ENCODE measurements at places on chromosomes 2 and 18.
A peak's percentile ranks its signal among the peaks of the same experiment; 100 is the strongest.

- no peak for DNase-seq
Observed at GRCh38 chr2:107242811-107243210, 356.8 kb upstream of the ST6GAL2 start.

- no peak for DNase-seq
Observed at GRCh38 chr2:133658020-133658903, 90.0 kb upstream of the NCKAP5 start.

DNA sequence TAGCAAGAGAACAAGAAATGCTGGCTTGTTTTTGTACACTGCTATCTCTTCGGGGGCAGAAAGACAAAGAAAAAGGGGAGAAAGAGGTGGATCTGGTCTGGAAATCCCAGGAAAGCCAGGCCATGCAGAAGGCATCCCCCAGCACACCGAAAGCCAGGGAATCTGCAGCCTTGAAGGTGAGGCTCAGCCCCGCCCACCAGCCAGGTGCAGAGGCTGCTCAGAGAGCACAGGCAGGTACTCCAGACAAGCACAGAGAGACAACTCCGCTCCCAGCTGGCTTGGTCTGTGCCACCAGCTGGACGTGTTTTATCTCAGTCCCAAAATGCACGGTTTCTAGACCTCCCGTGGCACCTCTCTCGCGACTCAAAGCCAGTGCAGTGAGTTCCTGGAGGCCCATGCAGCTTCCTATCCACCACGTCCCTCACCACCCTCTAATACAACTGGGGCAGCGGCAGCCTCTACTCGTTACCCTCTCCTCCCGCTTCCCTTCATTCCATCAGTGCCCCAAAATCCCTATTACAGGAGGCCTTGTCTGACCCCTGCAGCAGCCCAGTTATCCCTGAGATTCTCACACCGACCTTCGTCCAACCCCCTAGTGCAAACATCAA lies 62.8 kb downstream of the HDAC4 start:
- no peak for DNase-seq

DNA sequence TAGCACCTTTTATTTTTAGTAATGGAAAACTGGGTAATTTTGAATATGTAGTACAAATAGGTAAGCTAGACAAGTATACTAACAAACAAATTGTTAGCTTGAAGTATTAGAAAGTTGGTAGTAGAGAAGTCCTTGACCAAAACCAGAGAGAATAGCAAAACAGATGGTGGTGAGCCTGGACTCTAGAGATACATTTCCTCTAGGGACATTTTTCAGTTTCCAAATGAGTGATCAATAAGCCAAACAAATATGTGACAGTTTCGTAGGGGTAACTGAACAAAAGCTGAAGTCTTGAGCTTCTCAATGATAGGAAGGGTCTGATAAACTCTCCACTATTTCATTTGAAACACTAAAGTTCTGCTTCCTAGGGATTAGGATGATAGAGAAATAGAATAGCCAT lies 692.0 kb upstream of the FAM98A start:
- no peak for DNase-seq

DNA sequence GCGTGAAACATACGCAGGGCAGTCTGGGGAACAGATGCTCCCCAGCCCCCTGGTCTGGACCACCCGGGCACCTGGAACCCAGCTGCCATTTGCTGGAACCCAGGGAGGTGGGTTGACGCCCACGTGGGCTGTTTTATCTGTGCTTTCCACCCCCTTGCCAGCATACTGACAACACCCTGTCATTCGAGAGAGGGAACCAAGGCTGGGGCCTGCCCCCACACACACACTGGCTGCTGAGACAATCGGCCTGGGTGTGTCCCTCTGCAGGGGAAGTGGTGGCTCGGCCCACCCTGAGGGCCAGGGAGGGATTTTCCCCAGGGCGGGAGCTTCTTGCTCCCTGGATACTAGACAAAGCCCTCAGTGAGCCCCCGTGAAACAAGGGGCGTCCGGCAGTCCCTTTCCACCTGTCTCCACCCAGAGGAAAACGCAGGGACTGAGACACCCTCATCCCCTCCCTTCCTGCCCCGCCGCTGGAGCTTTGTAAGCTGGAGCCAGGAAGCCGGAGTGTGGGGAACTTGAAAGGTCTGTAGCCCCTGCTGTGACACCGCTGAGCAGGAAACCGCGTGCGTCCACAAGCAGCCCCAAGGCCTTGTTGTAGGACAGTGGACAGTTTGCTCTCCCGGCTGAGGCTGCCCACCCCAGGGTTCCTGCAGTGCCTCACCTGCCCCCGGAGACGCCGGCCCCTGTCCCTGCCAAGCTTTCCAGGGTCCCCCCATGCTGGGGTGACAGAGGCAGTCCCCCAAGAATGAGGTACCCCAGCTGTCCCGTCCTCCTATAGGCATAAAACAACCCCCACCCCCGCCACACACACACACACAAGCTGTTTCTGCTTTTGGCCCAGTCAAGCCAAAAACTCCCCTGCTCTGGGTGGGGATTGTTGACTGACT lies 14.1 kb upstream of the KLF11 start:
- peak; percentile 77 for DNase-seq

- no peak for DNase-seq
Observed at GRCh38 chr2:231050018-231050901, 6.4 kb upstream of the PSMD1 start.

DNA sequence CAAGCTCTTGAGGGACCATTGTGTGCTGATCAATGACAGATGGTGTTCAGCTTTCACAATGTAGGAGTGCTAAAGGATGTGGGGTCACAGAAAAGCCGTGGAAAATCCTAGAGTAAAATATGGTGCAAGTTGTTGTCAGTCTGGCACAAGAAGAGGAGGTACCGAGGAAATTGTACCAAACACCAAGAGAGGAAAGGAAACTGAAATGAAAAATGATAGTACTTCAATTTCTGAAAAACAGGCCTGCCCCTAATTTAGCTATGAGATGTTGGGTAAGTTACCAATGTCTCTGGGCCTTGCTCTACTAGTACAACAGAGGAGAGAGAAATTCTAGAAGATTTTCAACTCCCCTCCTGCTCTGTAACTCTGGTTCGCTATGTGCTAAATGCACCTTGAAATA lies 78.8 kb upstream of the PELI1 start:
- DNase-seq = no peak

All from stimulated activated naive B cell treated with anti-CD40 and anti-IgM and Interleukin-4, amounts not matched to agents 10 μg/mL and 1 μg/mL and 100 μg/mL, for 72 hours (primary cell).